ENCODE measurements at places on chromosomes 7 and 10.

GRCh38 chr7:151091431-151091830 is 5.2 kb downstream of the AGAP3 start:
- DNase-seq = no peak

DNA sequence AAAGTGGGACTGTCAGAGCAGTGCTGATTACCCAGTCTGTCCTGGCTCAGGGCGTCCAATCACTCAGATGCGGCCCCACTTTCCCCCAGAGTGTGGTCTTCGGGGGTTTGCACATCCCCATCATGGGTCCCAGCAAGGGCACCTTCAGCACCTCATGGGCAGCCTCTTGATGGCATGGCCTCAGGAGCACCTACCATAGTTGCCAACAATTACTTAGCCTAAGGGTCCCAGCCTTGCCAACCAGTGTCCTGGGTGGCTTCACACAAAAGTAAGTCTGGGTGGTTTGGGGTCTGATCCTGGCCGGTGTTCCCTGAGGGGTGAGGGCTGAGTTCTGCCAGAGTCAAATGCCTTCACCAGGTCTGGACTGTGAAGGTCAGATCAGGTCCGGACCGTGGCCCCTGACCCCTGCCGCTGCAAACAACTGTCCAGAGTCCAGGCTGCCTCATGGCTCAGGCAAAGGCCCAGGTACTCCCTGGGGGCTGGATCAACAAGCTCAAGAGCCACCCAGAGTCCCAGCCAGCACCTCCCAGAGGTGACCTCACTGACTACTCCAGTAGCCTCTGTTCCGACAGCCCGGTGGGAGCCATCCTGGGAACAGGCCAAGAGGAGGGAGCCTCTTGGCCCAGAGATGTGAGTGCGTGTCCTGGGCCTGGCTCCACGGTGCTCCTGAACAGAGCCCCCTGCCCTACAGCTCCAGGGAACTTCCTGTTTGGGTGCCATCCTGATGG is 6.2 kb upstream of the MARVELD1 start:
- no peak for DNase-seq

DNA sequence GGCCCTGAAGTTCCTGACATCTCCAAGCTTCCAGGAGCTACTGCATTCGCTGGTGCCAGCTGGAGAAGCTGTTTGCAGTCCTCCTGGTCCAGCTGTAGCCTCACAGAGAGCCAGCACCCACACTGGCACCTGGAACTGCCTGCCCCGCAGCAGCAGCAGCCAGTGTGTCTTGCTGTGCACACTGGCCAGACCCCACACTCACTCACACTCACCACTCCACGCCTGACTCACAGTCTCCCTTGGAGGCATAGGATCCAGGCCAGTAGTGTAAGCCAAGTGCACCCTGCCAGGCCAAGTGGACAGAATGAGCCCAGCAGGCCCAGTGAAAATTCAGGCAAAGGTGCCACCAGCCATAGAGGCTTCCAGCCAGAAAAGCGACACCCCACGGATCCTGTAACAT is 566.3 kb downstream of the GRM8 start:
- no peak for DNase-seq

DNA sequence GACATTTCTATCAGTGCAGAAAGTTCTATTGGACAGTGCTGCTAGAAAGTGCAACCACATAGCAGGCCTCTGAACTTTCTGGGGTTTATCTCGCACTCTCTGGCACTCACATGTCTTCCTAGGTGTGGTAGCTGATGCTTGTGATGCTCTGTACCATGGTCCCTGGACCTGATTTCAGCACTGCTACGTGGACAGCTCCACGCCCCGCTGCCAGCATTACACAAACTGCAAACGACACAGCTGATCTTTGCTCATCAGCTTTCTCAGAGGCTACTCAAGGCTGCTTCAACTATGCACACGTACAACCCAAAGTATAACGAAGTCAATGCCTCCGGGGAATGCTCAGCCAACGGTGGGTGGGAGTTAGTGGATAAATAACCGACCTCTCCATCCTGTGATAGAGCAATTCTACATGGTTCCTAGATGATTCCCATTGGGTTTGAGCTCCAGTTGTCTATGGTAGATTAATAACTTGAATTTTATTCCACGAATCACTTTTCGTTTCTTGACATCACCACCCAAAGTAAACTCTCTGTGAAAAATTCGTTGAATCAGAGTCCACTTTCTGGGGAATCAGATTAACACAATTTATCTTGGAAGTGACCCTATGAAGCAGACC is 302.5 kb downstream of the ACTR3B start:
- no peak for DNase-seq

- DNase-seq = no peak
These were observed 689.0 kb upstream of the FZD8 start for GRCh38 chr10:36331121-36331520.

DNA sequence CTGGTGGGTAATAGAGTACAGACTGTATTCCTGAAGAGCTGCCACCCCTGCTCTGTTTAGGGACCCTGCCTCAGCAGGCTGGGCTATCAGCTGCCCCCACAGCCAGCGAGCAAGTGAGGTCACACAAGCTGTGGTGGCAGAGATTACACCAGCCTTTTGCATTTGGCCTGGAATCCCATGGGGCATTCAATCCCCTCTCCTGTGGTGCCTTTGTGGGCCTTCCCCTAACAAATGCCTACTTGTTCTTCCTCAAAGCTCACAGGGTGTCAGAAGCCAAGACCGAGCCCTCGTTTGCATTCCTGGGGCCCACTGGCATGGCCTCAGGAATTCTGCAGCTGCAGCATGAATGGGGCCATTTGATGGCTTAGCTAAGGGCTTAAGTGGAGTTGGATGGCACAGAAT is 212.7 kb upstream of the PHYHIPL start:
- no peak for DNase-seq

All from stimulated activated naive CD4-positive, alpha-beta T cell treated with Interleukin-2 at 50 U/mL for 16 hours (primary cell).